ENCODE measurements at places on chromosomes 2 and 18.

- no peak for DNase-seq
These were observed 9.0 kb upstream of the GAL3ST2 start for GRCh38 chr2:241767464-241768250.

DNA sequence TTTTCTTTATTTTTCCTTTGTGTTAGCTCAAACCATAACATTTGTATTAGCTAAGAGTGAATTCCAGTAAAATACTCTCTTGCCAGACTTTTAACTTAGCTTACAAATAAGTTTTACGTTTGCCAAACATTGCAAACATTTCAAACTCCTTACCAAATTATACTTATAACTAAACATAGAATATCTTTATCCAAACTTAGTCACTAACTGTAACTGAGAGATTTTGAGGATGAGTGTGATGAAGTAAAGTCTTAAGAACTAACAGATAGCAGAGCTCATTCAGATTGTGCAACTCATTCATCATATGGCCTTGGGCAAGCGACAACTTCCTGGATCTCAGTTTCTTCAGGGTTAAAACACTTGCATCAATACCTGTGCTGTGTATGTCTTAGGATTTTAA lies 533.7 kb downstream of the TDRD15 start:
- no peak for DNase-seq

- DNase-seq: no peak
These were observed 4.9 kb downstream of the CREG2 start for GRCh38 chr2:101382442-101382841.

GRCh38 chr2:202129841-202130240 lies 56.8 kb downstream of the KIAA2012 start:
- no peak for DNase-seq

DNA sequence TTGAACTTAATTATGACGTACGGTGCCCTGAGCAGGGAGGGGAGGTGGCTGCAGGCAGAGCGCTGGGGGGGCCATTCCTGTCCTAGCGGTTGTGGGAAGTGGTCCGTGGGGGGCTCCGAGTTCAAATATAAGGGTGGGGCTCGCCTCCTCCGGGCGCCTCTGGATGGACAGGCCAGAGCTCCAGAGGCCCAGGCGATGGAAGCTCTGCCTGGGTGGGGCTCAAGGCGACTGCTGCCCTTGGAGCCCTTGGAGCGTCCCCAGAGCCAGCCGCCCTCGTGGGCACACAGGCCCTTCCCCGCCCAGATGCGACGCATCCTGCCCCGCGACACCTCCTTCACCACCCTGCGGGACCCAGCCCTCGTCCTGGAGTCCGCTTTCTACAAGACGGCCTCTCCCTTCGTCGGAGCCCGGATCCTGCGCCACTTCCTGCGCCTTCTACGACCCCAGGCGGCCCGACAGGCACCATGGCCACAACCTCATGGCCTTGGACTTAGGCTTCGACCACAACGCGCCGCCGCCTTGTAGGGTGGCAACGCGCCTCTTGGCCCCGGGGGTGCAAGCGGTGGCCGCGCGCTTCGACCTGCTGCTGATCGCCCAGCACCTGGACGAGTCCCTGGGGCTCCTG lies 10.5 kb downstream of the AQP12B start:
- DNase-seq: no peak

GRCh38 chr2:127567351-127567854 lies 31.9 kb downstream of the MYO7B start:
- DNase-seq: no peak

All from stimulated activated naive CD4-positive, alpha-beta T cell (primary cell).